Ascending aorta (tissue), 2 donors: ENCODE measurements at places on chromosomes 13 and 19.

- DNase-seq: no peak
- H3K27ac ChIP-seq: no peak overlapping the region
- H3K4me1 ChIP-seq: no peaks in the 10 kb centered on the region
Observed at GRCh38 chr13:55410398-55411330, 1730.1 kb upstream of the PRR20A start.

DNA sequence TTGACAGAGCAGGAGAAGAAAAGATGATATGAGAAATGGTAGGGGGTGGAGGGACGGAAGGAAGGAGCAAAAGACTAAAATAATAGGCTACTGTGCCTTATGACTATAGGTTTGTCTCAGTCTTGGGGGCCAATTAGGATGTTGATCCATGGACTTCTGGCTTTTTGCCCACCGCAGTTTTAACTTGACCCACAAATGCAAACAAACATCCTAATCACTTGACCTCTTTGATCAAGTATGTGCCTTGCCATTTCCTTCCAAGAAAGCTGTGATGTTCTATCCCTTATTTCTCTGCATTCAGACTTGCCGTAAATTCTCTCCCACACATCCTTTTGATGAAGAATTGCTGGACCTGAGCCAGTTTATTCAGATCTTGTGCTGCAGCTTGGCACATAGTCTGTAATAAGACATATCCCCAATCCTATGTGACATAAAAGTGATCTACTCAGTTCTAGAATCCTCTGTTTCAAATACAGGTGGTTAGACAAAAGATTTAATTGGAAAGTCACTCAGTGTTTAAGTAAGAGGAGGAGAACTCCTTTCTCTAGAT is 62.8 kb downstream of the TPT1 start:
- H3K36me3 ChIP-seq: no peaks in the 10 kb centered on the region
- H3K27ac ChIP-seq: no peak overlapping the region
- DNase-seq: no peak

DNA sequence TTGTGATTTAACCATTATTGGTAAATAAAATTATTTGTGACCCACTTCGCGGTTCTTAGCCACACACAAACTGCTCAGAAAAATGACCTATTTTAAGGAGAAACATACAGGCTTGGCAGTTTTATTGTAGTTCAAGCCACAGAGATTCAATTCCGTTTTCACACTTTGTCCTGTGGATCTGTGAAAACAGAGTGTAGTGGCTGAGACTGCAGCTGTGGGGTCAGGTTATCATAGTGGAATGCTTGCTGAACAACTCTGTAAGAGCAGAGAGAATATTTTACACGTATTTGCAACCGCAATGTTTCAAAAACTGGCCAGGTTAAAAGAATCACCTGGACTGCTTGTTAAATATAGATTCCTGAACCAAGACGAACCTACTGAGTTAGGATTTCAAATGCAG is 292.5 kb downstream of the GPC5 start:
- H3K27ac ChIP-seq: no peak overlapping the region
- H3K4me1 ChIP-seq: no peaks in the 10 kb centered on the region
- H3K4me3 ChIP-seq: no peak overlapping the region
- no peaks in the 10 kb centered on the region for H3K27me3 ChIP-seq
- no peaks in the 10 kb centered on the region for H3K36me3 ChIP-seq
- no peak for DNase-seq

DNA sequence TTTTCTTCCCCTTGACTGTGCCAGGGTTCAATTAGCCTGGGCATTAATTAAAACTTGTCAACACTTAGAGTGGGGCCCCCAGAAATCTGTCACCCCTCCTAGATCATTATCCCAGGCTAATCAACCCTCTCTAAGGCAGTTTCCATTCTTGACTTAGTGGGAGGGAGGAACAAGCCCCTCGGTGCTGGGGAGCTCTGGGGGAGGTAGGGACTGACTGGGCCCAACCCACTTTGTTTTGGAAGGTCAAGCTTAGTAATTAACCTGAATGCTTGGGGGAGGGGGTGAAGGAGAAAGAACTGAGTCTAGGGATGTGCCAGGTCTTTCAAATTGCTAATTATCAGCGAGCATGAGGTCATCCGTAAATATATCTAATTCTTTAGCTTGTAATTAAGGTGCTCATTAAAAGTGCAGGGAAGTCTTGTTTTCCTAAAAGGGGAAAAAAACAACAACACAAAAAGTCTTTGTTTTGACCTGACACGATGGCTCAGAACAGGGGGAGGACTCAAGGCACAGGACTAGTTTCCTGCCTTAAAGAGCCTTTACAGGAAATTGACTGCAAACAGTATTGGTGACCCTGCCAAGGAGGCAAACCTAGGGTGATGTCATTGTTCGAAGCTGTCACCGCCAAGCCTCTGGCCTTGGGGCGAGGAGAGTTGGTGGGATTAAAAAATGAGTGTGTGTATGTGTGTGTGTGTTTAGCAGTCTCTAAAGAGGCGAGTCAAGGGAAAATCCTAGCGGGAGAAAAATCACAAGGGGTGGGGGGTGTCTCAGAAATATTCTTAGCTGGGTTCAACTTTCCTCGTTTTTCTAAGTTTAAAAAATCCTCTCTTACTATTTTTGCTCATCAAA is 19.4 kb downstream of the ACTN4 start:
- H3K36me3 ChIP-seq: no peaks in the 10 kb centered on the region
- peak overlapping the region; percentile 25 for H3K4me3 ChIP-seq
- peaks cover 96% of the 10 kb centered on the region for H3K4me1 ChIP-seq
- peak overlapping the region; percentile 92 for H3K27ac ChIP-seq
- no peaks in the 10 kb centered on the region for H3K27me3 ChIP-seq
- DNase-seq: peak; percentile 92

DNA sequence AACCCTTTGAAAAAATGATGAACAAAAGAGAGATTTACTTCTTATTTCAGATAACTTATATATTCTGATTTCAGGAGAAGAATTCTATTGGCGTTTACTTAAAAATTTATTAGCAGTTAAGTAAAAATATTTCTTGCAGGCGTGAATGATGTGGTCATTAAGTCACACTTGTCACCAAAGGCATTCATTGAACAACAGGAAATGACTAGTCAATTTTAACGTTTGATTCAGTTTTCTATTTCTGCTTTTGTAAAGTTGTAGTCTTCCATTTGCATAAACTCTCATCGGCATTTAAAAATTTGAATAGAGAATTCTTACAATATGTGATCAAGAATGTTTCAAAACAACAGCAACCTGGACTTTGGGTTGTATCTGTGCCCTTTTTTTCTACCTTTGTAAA is 83.4 kb downstream of the GPR12 start:
- no peak overlapping the region for H3K27ac ChIP-seq
- DNase-seq: no peak

DNA sequence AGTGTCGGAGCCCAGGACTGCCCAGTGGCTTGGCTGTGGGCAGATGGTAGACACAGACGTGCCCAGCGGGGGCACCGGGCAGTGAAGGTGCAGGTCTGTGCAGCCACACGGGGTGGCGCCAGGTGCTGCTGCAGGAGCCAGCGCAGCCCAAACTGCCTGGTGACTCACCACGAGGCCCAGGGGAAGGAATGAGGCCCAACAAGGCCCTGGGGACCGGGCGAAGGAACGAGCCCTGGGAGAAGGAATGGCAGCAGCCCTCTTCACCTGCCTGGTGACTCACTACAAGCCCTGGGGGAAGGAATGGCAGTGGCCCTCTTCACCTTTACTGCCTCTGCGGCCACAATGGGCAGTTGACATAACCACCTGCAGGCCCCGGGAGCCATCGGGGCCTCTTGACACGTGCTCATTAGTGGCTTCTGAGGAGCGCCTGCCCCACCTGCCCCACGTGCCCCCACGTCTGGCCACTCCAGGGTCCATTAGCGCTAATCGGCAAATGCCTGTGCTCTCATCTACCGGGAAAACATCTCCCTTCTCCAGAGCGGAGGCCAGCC is 9.3 kb downstream of the MED16 start:
- peaks cover 79% of the 10 kb centered on the region for H3K36me3 ChIP-seq
- H3K27me3 ChIP-seq: no peaks in the 10 kb centered on the region
- H3K27ac ChIP-seq: no peak overlapping the region
- no peak for DNase-seq

DNA sequence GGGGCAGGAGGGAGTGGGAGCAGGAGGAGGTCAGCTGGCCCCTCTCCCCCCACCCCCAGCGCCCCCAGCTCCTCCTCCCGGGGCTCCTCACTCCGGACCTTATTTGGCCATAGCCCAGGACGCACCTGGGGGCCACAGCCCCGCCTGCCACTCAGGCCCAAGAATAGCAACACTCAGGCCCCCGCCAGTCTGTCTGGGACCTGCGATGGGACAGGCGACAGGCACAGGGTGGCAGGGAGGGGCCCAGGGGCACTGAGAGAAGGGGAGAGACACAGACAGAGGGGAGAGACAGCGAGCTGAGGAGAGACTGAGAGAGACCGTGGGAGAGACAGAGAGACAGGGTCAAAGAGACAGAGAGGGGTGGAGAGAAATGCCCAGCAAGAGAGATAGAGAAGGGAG is 10.2 kb downstream of the JOSD2 start:
- no peaks in the 10 kb centered on the region for H3K27me3 ChIP-seq
- no peak overlapping the region for H3K27ac ChIP-seq
- no peaks in the 10 kb centered on the region for H3K4me1 ChIP-seq
- no peak for DNase-seq
- no peak overlapping the region for H3K4me3 ChIP-seq
- H3K36me3 ChIP-seq: no peaks in the 10 kb centered on the region

DNA sequence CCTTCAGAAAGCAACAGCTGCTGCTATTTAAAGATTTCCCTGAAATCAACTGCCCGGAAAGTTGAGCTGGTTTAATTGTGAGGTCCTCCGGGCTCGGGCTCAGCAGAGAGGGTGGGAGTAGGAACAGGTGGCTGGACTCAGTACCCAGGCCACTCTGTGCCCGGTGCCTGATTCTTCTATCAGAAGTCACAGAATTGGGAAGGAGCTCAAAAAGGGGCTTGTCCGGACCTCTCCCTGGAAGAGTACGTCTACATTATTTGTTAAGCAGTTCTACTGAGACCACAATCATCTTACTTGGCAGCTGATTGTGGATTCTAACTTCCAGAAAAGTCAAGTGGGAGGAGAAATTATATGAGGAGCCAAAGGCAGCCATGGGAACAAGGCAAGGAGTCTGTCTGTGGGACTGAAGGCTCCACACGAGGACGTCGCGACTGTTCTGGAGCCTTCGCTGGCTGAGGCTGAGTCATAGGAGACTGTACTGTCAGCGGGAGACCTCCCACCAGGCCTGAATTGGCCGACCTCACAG is 91.7 kb upstream of the ANKRD10 start:
- H3K27ac ChIP-seq: peak overlapping the region; percentile 84
- H3K27me3 ChIP-seq: no peaks in the 10 kb centered on the region
- H3K36me3 ChIP-seq: no peaks in the 10 kb centered on the region
- H3K4me3 ChIP-seq: peak overlapping the region; percentile 18
- peak; percentile 73 for DNase-seq

DNA sequence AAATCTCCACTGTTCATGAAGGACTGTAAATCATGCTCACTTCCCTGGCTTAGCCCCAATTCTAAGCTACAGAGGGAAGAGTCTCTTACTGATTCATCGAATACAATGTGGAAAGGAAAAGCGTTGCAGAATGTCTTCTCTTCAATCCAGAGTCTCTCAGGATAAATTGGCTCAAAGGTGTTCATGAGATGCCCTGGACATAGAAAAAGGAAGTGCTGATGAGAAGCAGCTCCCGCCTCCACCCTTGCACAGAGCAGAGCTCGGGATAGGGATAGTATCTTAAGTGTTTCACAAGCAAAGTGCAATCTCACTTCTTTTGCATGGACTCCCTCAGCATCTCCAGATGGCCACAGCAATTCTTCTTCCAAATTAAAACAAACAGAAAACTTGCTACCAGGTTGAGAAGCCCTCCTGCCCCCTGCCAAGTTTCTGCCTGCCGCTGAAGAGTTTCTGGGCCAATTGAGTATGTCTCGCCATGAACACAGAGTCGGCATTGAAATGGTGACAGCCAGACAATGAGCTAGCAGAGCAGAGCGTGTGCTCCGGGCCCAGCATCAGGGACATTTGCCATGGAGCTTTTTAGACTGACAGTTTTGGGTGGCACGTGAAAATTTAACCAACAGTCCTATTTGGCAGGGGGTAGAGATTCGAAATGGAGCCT is 85.7 kb downstream of the C13orf42 start:
- no peak overlapping the region for H3K4me3 ChIP-seq
- no peaks in the 10 kb centered on the region for H3K36me3 ChIP-seq
- no peaks in the 10 kb centered on the region for H3K27me3 ChIP-seq
- no peaks in the 10 kb centered on the region for H3K4me1 ChIP-seq

DNA sequence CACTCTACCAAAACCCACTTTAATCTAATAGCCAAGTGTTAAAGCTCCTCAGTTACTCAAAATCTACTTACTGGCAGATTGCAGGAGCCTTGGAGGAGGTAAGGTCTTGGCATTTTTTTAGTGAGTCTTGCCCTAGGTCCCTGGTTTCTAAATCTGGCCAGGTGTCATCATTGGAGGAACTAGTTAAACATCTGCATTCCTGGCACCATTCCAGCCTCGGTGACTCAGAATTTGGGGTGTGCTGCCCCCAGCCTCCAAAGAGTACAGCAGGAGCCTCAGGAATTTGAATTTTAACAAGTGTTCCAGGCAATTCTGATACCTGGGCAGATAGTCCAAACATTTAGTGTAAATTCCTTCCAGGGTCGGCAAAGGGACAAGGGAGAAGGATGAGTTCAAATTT is 37.4 kb downstream of the KLF5 start:
- H3K4me3 ChIP-seq: no peak overlapping the region
- no peaks in the 10 kb centered on the region for H3K36me3 ChIP-seq
- H3K27me3 ChIP-seq: no peaks in the 10 kb centered on the region
- DNase-seq: no peak
- H3K4me1 ChIP-seq: no peaks in the 10 kb centered on the region

DNA sequence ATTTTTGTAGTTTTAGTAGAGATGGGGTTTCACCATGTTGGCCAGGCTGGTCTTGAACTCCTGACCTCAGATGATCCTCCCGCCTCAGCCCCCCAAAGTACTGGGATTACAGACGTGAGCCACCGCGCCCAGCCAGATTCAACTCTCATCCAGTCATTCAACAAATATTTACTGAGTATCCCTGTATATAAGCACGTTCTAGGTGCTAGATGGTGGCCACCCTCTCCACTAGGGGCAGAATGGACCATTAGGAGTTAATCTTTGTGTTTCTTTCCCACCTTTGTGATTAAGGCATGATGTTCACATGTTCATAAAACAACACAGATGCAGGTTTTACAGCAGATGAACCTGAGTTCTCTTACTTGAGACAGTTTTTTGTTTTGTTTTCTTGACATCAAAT is 7.3 kb downstream of the SHKBP1 start:
- no peak for DNase-seq
- peaks cover 73% of the 10 kb centered on the region for H3K36me3 ChIP-seq
- no peak overlapping the region for H3K27ac ChIP-seq
- no peaks in the 10 kb centered on the region for H3K27me3 ChIP-seq
